Stimulated activated CD4-positive, alpha-beta T cell treated with anti-CD3 and anti-CD28 coated beads, Interleukin-15, amount 100 ng/mL, for 1 hour (primary cell): ENCODE measurements at places on chromosomes 4 and X.

DNA sequence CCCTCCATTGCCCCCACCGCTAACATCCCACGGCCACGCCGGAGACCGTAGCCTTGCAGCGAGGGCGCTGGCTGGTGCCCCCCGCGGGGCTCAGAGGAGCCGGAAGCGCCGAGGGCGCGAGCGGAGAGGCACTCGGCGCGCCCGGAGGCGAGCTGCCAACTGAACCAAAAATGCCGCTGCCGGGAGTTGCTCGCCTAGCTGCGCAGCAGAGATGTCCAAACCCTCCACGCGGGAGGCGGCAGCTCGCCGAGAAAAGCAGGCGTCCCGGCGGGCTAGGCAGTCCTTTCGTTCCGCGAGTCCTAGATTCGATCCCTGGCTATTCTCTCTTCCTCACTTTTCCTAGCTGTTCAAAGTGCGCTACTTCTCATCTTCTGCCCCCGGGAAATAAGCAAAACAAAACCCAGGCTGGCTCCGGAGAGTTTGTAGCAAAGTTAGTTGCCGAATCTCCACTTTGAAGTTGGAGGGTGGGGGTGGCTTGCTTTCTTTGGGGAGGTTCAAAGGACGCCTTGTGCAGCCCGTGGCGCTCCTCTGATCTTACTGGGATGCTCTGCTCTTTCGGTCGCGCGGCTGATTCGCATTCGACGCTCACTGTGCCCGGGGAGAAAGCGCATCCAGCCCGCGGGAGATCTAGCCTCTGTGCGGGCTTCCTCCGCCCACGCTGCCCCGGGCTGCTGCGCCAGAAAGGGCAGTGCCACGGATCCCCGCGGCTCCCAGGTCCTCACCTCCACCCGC, 723 bp downstream of the NKX6-1 start:
- DNase-seq, result no peak

DNA sequence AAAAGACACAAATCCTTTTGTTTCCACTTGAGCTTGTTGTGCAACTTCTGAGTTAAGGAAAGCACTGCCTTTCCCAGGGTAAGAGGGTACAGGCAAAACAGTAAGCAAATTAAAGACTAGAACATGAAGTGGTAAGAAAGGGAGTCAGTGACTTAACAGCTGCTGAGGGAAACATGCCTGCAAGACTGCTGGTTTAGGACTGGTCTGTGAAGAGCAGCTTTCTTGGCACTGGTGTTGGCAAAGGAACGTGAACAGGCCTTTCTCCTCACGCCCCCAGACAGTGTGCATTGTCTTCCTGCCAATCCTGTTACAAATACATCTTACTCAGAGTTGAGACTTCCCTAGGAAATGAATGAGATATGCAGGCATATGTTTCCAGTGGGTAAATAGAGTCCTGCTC, 2.6 kb downstream of the LHFPL1 start:
- no peak for DNase-seq

DNA sequence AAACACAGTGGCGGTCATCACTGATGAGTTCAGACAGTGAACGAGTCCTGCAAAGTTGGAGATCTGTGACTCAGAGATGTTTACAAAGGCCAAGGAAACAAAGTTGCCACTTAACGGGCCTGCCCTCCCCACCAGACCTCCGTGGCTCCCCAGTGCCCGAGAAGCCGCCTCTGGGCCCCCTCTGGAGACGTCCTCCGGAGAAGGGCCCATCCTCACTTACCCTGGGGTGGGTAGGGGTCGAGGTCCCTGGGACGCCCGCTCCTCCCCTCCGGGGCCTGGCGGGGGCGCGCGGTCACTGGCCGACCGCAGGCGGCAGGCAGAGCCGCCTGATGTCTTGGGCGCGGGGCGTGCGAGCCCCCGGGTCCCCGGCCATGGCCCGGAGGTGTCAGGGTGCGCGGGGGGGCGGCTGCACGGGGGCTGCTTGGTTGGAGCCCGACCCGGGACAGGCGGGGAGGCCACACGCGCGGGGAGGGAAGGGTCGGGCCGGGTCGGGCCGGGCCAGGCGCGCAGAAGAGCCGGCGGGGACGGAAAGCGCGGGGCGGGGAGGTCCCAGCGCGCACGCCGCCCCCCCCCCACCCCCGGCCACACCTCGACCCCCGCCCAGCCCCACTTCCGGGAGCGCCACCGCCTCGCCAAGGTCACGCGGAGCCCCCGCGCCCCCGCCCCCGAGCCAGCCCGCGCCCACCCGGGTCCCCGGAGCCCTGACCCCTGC, 529 bp downstream of the DHRSX start:
- DNase-seq, result peak; percentile 34

- DNase-seq, result no peak
Measured at GRCh38 chrX:95889279-95889678, 795.4 kb upstream of the DIAPH2 start.

DNA sequence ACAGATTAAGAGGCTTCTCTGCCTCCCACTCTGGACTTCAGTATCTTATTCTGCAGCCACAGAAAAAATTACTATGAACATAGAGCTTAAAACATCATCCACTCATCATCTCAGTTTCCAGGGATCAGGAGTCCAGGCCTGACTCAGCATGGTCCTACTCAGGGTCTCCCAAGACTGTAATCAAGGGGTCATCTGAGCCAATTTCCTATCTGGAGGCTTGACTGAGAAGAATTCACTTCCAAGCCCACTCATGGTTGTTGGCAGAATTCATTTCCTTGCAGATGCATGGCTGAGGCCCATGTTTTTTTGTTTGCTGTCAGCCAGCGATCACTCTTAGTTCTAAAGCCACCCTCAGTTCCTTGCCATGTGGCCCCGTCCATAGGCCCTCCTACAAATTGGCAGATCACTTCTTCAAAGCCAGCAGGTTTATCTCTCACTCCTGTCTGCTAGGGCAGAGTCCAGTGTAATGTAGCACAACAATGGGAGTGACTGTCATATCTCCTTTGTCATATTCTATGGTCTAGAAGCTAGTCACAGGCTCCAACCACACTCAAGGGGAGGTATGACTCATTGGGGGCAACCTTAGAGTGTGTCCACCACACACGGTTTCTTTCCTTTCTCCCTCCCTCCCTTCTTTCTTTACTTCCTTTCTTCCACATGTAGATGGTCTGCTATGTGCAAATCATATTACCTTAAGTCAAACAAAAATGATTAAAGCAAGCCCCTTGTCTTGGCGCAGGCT, 251.6 kb downstream of the QDPR start:
- no peak for DNase-seq

GRCh38 chrX:14948691-14949090, 75.5 kb downstream of the MOSPD2 start:
- no peak for DNase-seq

DNA sequence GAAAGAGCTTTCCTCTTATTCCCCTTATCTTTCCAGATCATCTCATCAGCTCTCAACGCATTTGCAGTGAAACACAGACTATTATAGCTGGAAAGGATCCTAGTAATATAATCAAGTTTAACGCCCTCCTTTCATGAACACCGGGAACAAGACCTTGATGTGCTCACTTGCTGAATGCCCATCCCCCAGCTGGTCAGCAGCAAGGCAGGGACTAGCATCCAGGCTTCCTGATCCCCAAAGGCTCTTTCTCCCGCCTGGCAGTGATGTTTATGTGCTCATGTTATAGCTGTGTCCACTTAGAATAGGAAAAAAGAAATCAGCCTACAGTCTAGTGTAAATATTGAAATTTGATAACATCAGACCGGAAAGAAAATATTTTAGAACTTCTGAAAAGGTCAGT, 24.6 kb downstream of the GPC4 start:
- no peak for DNase-seq

- DNase-seq, result no peak
Measured at GRCh38 chr4:25457053-25457715, 80.1 kb downstream of the ANAPC4 start.

DNA sequence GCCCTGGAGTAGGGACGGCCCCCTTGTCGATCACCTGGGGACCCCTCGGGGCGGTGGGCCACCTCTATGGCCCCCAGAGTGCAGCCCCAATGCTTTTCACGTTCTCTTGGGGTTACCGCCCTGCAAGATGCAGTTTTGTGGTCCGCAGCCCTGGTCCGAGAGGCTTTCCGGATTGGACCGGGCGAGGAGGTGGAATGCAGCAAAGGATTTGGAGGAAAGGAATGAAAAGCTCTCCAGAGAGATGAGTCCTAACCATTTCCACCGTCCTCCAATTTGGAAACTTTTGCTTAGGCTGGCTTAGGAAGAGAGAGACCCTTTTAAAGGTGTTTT, 601 bp downstream of the SLC25A43 start:
- no peak for DNase-seq

- DNase-seq, result no peak
Measured at GRCh38 chr4:181796502-181796901, 446.7 kb upstream of the TENM3 start.

GRCh38 chr4:7900334-7900909, 39.2 kb downstream of the AFAP1 start:
- DNase-seq, result no peak

DNA sequence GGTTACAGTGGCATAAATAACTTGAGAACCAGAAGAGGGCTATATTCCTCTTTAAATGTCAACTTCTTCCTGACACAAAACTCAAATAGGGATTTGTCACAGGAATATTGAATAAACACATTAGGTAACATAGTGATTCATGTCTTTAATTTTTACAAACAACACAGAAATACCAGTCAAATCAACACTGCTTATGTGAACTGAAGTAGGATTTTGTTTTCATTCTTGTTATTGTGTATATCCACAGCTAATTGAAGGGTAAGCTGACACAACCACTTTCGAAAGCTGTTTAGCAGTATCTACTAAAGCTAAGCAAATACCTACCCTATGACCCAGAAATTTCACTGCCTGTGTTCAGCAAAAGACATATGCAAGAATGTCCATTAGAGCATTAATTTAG, 120.4 kb upstream of the EOLA2 start:
- DNase-seq, result no peak

- DNase-seq, result no peak
Measured at GRCh38 chrX:129626026-129626425, 28.7 kb downstream of the APLN start.

GRCh38 chrX:140815868-140816267, 106.3 kb downstream of the LINC00632 start:
- DNase-seq, result no peak

DNA sequence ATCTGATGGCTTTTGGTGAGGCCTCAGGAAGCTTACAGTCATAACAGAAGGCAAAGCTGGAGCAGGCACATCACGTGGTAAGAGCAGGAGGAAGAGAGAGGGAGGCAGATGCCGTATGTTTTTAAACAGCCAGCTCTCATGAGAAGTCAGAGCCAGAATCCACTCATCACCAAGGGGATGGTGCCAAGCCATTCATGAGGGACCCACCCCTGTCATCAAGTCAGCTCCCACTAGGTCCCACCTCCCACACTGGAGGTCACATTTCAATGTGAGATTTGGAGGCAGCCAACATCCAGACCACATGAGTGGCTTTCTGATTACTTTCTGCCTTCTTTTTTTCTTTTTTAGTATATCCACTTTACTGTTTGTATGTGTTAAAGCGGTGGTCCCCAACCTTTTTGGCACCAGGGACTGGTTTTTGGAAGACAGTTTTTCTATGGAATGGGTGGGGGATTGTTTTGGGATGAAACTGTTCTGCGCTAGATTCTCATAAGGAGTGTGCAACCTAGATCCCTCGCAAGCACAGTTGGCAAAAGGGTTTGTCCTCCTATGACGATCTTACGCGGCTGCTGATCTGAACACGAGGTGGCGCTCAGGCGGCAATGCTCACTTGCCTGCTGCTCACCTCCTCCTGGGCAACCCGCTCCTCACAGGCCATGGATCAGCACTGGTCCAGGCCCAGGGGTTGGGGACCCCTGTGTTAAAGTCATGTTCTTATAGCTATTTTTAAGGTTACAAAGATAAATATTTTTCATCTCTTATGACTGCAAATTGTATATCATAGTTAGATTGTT, 61.7 kb downstream of the SLIT2 start:
- no peak for DNase-seq

GRCh38 chrX:34197946-34198345, 65.8 kb upstream of the FAM47A start:
- no peak for DNase-seq

- no peak for DNase-seq
Measured at GRCh38 chr4:40202474-40202873, 5.6 kb downstream of the RHOH start.

DNA sequence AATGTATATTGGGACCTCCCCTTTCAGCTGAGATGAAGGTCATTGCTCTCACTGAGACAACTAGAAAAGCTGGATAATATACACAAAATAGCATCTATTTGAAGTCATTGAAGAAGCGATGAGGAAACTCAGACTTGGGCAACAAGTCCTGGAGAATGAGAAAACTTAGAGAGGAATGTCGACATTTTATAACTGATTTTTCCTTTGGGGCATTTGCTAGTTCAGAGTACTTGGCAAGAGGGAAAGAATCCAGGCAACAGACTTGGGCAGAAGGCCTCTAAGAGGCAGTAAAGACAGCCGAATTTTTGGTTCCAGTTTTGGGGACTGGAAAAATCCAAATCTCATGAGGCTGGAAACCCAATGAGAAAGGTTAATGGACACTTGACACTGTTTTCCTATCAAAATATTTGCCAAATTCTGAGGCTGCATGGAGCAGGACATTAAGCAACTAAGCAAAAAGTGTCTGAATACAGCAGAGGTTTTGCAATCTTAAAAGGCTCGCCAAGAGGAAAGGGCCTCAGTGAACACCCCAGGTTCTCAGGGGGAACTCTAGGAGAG, 21.0 kb upstream of the ANXA5 start:
- no peak for DNase-seq

DNA sequence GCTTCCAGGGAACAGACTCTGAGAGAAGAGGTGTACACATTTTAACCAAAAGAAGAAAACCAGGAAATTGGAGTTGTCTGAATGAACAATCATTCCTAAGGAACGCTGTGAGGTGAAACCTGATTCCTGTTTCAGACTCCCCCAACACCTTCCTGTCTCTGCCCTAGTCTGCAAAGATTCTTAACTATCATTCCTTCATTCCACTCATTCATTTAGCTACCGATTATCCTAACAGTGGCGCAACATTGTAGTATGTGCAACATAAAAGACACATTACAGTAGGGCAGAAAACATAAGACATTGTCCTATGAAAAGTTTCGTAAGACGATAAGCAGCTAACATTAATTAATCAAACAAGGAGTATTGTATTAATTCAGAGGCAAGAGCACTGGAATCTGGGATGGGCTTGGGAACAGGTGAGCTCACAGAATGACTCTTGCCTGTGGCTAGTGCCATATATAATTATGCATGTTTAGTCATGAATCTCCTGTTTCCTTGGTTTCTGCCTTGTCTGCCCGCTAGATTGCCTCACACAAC, 23.8 kb upstream of the ADH7 start:
- no peak for DNase-seq

DNA sequence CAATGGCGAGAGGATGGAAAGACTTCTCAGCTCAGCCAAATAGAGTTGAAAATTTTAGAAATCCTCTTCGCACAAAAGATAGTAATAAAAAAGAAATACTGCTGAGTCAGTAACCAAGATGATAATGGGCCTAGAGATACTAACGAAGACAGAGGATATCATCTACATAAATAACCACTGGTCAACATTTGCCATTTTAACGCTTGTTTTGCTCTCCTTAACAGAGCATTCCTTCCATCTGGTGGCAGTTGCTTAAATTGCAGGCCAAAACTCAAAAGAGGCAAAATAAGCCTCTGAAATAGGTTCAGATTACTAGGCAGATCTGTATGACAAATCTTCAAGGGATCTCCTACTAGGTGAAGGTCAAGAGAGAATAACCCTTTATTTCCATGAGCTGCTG, 51.7 kb upstream of the MCF2 start:
- DNase-seq, result no peak

GRCh38 chr4:83255584-83255983, 29.0 kb downstream of the COQ2 start:
- no peak for DNase-seq
